NCI-H446 treated with DMSO at 0.1 percent for 48 hours (cell line): ENCODE measurements at places on chromosomes 2 and 18.

DNA sequence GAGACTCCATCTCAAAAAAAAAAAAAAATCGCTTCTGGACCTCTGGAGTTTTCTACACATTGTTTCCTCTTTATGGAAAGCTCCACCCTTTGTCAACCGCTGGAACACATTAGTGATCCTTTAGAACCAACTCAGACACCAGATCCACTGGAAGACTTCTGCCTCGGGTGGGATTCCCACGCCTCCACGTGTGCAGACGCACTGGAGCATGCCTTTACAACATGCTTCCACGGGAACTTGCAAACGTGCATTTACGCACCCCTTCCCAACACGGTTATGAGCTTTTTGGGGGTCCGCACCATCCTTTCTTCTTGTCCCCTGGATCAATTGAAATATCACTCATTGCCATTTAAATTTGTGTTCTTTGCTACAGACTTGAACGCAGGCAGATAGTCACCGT, 5.1 kb downstream of the CYS1 start:
- no peak for DNase-seq

- DNase-seq: no peak
These were observed 286.5 kb downstream of the MTX2 start for GRCh38 chr2:176555781-176556180.

DNA sequence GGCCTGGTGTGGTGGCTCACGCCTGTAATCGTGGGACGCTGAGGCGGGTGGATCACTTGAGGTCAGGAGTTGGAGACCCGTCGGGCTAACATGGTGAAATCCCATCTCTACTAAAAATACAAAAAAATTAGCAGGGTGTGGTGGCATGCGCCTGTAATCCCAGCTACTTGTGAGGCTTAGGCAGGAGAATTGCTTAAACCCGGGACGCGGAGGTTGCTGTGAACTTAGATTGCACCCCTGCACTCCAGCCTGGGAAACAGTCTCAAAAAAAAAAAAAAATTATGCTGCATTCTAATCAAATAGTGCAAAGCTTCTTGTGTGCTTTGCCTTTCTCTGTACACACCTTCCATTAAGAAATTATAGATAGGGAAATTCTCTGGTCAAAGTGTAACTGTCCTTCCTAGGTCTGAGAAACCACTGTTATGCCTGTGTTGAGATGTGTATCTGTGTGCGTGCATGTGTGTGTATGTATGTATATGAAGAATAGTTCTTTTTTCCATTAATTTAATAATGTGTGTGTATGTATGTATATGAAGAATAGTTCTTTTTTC, 2.5 kb downstream of the CD28 start:
- no peak for DNase-seq

- no peak for DNase-seq
These were observed 100.1 kb downstream of the ZNF516 start for GRCh38 chr18:76394780-76395476.

GRCh38 chr18:22517356-22517755, 99.6 kb upstream of the CTAGE1 start:
- no peak for DNase-seq

DNA sequence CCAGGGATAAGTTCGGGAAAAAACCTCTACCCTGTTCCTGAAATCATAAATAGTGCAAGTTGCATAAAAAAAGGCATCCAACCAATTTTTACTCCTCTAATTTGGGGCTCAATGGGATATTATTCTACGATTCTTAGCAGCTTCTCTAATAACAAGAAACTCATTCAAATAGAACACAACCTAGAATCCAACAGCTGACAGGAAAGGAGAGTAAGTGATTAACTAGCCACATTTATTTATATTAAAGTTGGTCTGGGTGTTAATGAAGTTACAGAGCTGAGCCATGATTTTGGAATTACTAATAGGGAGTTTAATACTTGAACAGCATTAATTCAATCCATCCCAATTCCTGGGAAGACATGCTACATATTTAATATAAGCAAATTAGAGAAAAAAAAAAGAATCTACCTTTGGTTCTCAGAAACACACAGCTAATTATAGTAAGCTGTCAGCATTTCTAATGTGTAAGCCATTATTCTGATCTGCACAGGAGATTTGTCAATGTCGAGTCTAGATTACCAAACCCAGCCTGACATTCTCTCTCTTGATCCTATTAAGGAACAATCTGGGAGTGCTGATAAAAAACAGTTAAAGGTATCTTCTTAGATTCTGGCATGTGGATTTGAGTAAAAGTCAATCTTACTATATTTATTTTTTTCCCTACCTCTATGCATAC, 267.7 kb downstream of the NBAS start:
- DNase-seq: no peak

GRCh38 chr2:219252900-219253752, at the start of gene TUBA4B:
TSS of gene TUBA4B (plus strand) at chr2:219253243. CDS start at chr2:219253408, 165 bp downstream.
- DNase-seq: no peak

GRCh38 chr18:62577765-62578164, 54.9 kb downstream of the ZCCHC2 start:
- no peak for DNase-seq

GRCh38 chr2:237540823-237541222, 25.6 kb upstream of the PRLH start:
- no peak for DNase-seq

DNA sequence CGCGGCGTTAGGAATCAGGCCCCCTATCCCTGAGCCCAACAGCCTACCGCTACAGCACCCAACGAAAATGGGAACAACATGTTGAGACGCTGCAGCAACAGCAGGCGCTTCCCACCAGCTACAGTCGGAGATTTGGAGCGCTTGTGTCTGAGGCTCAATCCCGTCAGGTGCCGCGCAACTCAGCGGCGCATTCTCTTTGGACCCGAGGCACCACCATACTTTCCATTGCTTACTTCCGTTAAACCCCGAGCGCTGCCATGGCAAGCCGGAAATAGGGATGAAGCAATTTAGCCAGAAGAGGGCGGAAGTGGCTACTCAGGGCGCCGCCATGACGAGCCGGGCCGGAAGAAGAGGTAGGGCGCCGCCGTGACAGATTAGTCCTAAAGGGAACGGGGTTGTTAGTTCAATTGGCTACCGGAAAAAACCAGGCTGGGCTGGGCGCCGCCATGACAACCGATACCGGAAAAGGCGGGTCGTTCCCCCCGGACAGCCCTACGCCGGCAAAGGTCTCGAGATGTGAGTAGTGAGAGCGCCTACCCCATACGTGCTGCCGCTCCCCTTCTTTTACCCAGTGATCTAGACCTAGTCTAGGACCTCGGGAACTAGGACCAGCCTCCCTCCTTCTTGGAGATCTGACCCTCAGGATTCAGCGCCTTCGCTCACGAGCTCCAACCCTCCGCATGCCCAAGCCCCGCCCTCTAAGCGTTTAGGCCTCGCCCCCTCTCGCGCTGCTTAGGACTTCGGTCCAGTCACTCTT, at the start of gene CHCHD5:
TSS of gene CHCHD5 (plus strand) at position 476 of the 757 bp plus-strand sequence. CDS start at position 515, 39 bp downstream.
- peak; percentile 92 for DNase-seq

- no peak for DNase-seq
These were observed 16.5 kb upstream of the GPR155 start for GRCh38 chr2:174503161-174503809.

DNA sequence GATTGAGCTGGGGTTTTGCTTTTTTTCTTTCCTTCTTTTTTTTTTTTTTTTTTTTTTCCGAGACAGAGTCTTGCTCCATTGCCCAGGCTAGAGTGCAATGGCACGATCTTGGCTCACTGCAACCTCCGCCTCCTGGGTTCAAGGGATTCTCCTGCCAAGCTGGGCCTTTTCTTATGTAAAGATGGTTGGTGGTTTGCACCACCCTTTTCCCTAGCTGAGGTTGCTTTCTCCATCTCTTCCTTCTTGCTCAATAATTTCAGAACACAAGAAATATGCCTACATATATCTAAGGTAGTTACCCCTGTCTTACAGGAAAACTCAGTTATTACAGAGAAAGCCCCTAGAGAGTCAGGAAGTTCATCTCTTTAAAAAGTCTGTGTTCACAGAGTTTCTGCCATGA, 7.0 kb downstream of the TTC39C start:
- no peak for DNase-seq

DNA sequence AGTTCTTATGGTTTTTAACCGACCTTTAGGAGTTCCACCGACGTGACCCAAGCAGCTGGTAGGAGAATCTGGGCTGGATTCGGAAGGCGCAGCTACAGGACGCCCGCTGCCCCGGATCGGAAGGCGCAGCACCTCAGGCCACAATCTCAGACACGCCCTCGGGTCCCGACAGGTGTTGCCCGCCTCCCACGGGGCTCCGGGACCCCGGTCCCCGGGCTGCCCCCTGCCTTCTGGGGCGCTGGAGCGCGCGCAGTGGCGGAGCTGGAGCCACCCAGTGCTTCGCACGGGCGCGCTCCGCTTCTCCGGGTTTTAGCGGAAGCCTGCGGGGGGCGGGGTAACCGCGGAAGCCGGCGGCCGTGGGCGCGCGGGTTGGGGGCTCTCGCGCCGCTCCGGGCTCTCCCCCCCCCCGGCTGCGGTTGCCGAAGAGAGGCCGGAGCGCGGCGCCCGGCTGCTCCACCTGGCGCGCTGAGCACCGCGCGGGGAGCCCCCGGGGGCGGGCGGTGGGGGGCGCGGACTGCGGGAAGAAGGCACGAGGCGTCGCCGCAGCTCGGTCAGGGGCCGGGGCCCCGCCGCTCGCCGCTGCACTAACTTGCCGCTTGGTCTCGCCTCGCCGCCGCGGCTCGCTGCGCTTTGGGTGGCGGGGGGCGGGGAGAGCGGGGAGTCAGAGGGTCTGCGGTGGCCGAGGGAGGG, 718.8 kb downstream of the DPP10 start:
- no peak for DNase-seq

GRCh38 chr18:22108674-22109073, 60.7 kb upstream of the GATA6 start:
- no peak for DNase-seq

- DNase-seq: no peak
These were observed 501.5 kb downstream of the ERBB4 start for GRCh38 chr2:212037062-212037461.

- no peak for DNase-seq
These were observed 1042.9 kb upstream of the ACVR2A start for GRCh38 chr2:146801886-146802285.

DNA sequence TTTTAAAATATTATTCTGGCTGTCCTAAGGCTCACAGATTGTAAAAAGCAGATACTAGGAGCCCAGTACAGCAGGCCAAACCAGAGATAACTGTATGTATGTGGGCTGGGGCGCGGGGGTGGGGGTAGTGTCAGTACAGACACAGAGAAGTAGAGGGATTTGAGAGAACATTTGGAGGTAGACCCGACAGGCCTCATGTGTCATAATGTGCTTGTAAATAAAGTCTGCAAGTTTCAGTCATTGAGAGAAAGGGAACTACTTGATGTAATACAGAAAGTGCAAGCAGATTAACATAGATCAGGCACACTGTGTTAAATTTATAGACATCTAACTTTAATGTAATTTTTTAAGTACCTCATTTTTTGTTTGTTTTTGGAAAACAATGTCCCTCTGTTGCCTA, 7.4 kb upstream of the POLI start:
- DNase-seq: no peak
